AG04449 (cell line): ENCODE measurements at places on chromosomes 7 and 10.
A peak's percentile ranks its signal among the peaks of the same experiment; 100 is the strongest.

GRCh38 chr7:39125846-39126245, 148.1 kb downstream of the POU6F2 start:
- no peak for DNase-seq

DNA sequence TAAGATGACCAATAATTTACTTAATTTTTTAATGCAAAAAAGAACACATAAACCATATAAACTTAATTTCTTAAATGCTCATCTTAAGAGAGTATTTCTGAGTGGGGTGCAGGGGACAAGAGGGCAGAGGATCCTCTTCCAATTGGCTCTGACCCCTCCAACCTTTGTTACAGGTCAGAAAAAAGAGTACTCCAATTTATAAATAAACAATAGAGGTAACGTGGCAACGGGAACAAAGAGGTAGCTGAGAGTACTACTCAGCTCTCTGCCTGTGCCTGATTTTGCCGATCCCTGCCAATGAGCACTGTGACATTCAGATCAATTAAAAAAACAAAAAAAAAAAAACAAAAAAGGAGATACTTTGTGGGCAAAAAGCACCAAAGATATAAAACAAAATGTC, 307.9 kb downstream of the PARD3 start:
- no peak for DNase-seq

GRCh38 chr7:7652798-7653540, 12.4 kb downstream of the UMAD1 start:
- DNase-seq = no peak

- DNase-seq = no peak
Observed at GRCh38 chr7:150340024-150340749, 1.2 kb downstream of the RARRES2 start.

GRCh38 chr10:21048068-21048467, 151.0 kb upstream of the NEBL start:
- DNase-seq = no peak

DNA sequence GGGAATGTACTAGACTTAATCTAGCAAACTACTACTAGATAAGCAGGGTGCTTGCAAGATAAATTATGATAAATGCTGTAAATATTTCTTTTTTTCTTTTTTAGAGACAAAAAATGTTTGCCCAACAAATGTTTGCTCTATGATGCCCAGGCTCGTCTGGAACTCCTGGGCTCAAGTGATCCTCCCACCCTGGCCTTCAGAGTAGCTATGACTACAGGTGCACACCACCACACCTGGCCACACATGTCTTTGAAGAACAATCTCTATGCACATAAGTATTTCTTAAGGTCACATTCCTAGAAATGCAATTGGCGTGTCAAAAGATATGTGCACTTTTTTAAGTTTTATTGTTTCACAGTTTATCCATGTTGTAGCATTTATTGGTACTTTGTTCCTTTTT, 179.6 kb upstream of the FRMD4A start:
- DNase-seq = no peak

- no peak for DNase-seq
Observed at GRCh38 chr7:388023-388960, 98.3 kb downstream of the FOXL3 start.

GRCh38 chr7:32091608-32092210, 21.5 kb upstream of the PDE1C start:
- DNase-seq = no peak

GRCh38 chr10:21497177-21497807, 28.2 kb downstream of the SKIDA1 start:
- DNase-seq = no peak

DNA sequence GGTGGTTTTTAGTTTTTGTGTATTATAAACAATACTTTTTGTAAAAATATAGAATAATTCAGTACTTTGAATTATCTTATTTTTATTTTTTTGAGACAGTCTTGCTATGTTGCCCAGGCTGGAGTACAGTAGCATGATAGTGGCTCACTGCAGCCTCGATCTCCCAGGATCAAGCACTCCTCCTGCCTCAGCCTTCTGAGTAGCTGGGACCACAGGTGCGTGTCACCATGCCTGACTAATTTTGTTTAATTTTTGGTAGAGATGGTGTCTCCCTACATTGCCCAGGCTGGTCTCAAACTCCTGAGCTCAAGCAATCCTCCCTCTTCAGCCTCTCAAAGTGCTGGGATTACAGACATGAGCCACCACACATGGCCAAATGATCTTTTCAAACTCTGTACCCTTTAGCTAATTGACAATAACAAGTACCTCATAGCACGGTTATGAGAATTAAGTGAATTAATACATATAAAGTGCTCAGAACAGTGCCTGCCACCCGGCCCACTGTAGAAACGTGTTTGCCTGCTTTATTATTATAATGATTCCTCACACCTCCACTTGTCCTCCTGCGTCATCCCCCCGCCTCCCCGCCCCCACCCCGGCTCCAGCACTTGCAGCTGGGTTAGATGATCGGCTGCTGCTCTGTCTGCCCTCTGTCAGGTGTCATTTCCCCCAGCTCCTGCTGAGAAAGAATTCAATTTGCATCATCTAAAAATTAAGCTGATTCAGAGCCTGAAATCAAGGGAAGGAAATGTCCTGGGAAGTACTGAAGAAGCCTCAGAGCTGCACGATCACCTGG, 53.6 kb upstream of the NRF1 start:
- no peak for DNase-seq

DNA sequence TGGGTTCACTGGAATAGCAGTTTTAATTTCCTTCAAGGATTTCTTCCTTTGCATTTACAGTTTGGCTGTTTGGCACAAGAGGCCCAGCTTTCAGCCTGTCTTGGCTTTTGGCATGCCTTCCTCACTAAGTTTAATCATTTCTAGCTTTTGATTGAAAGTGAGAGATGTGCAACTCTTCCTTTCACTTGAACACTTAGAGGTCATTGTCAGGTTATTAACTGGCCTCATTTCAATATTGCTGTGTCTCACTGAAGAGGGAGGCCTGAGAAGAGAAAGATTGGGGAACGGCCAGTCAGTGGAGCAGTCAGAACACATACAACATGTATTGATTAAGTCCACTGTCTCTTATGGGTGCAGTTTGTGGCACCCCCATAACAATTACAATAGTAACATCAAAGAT, 33.9 kb downstream of the PTTG1IP2 start:
- no peak for DNase-seq

DNA sequence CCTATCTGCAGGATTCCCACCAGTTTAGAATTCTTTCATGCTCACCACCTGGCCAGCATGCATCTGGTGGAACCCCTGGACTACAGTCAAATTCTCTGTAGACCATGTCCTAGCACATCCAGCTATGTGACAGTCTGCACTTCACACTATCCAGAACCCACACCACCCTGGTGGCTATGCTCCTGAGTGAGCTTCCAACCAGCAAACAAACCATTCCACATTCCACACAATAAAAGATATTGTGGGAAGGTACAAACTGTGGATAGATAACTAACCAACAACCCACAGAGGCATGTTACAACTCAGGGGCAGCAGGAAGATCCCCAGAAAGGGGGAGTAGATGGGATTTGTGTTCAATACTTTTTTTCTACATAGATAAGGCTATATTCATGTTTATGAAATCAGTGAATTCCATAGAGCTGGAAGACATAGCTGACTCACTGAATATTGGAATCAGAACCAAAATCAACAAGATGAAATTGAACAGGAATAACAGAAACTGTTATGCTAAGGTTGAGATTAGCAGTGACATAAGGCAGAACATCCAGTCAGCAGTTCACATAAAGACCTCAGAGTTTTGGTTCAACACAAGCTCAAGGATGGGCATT, 72.5 kb downstream of the LRRC17 start:
- DNase-seq = peak; percentile 21

GRCh38 chr10:24907956-24908355, 44.5 kb downstream of the PRTFDC1 start:
- DNase-seq = no peak

DNA sequence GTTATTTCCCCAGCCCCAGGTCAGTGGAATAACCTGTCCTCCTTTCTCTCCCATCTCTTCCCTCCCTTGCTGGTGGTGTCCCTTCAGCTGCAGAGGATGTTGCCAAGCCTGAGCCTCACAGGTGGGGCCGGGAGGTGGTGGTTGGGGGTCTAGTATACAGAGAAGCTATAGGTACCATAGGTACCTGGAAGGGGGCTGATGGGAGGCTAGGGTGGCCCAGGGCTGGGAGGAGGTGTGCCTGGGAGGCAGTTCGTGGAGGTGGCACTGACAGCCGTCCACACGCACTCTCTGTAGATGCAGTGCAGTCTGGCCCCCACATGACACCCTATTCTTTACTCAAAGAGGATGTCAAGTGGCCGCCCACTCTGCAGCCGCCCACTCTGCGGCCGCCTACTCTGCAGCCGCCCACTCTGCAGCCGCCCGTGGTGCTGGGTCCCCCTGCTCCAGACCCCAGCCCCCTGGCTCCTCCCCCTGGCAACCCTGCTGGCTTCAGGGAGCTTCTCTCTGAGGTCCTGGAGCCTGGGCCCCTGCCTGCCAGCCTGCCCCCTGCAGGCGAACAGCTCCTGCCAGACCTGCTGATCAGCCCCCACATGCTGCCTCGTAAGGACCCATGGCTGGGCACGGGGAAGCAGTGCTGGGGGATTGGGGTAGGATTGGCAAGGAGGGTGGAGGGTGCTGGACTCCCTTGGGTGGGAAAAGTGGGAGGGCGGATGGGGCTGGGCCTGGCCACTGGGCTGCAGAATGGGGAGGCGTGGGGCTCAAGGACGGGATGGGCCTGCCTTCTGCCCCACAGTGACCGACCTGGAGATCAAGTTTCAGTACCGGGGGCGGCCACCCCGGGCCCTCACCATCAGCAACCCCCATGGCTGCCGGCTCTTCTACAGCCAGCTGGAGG, 9.5 kb downstream of the IRF5 start:
- no peak for DNase-seq

GRCh38 chr10:42988069-42988468, 88.8 kb upstream of the RET start:
- DNase-seq = no peak

GRCh38 chr7:2251841-2252771, 10.1 kb downstream of the NUDT1 start:
- DNase-seq = no peak

- peak; percentile 55 for DNase-seq
Observed at GRCh38 chr10:43461950-43462349, 25.0 kb downstream of the ZNF487 start.

DNA sequence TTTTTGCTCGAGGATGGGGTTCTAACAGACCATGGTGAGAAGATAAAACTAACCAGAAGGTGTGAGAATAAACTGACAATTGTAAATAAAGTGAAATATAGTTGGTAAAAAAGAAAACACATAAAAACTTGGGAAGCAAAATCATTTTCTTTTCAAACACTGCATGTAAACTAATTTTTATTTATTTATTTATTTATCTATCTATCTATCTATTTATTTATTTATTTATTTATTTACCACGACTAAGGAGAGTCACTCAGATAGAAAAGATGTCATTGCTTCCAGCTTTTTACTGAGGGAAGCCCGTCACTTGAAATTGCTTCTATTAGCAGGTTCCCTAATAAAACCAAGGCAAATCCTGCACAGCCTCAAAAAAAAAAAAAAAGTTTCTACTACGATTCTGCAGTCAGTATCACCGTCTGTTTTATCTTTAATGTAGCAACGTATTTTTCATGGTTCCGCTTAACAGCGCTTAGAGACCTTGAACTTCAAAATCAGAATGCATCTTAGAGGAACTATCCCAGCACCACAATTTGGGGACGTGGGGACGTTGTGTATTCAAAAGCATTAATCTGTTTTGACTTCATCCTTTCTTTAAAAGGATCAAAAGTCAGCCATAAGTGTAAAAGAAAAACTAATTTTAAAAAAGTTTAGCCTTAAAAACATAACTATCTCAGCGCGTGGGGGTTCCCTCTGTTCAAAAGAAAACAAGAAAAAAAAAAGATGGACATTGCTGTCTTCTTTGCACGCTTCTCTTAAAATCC, 33.3 kb upstream of the EBLN1 start:
- no peak for DNase-seq

GRCh38 chr10:86363184-86363832, 3.3 kb downstream of the GRID1 start:
- no peak for DNase-seq

DNA sequence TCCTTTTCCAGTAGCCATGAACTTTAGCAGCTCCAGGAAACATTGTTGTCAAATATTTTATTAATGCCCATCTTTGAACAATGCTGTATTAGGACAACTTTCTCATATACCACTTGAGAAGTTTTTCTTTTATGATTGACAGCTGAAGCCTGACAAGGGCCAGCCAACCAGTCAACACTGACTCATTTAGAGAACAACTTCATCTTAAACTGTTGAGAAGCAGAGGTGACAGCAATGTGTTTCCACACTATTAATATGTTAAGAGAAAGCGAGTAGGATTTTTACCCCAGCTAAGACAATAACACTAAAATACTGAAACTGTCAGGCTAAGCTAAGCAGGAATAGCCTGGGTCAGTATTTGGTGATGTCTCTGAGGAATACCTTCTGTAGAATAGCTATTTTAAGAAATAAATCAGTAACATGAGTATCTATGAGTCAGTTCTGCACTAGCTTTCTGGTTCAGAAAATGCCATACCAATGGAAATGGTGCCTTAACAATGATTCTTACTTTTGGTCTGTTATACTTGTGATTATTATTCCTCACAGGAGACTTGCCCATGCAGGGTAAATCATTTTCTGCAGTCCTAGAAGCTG, 168.8 kb upstream of the POT1 start:
- DNase-seq = no peak

GRCh38 chr7:1586827-1587705, 17.2 kb upstream of the PSMG3 start:
- DNase-seq = no peak

DNA sequence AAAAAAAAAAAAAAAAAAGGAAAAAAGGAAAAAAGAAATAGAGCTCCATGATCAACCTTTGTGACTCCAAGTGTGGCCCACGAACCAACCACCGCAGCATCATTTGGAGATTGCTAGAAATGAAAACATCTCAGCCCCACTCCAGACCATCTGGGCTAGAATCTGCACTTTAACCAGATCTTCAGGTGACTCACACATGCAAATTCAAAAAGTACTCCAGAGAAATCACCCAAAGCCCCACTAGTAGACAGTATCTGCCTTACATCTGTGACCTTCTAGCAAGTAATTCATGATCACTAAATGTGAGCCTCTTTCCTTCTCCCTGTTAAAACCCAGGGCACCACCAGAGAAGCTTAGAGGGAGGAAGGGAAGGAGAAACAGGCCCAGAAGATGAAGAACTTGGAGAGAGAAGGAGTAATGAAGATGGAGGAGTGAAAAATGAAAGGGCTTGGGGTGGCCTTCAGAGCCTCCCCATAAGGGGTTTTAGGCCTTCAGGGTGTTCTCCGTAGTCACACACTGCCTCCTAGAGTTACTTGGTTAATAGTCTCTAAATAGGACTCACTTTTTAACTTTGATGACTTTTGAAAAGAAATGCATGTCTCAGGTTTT, 94.0 kb downstream of the SLC37A3 start:
- no peak for DNase-seq
